ENCODE measurements at places on chromosomes 6 and 20. TPM values are rescaled to one million over a fixed set of nuclear protein-coding genes. Genes with fewer than 3 reads are reported as not detected.

- no peak for ATAC-seq
Observed at GRCh38 chr20:3551681-3552434, 81.0 kb downstream of the ATRN start.

DNA sequence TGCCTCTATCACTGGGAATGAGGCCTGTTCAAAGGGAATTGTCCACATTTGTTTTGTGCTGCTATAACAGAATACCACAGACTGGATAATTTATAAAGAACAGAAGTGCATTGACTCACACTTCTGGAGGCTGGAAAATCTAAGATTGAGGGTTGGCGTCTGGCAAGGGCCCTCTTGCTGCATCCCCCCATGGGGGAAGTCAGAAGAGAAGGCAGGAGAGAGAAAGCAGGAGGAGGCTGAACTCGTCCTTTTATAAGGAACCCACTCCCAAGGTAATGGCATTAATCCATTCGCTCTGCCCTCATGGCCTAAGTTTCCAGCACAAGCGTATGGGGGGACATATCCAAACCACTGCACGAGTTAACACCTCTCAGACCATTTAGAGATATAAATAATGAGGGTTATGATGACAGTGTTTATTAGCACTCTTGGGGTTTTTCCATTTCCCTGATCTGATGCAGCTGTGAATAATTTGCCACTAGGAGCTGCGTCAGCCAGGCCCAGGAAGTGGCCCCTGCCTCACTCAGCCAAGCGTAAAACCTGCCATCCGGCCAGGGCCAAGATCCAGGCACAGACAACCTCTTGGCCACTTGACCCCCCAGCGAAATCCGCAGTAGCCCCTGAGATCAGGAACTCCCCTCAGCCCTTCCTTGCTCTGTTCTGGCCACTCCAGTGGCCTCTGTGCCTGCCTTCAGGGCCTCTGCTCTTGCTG, 14.2 kb upstream of the SLCO4A1 start:
- ATAC-seq, result no peak

- peak; percentile 78 for ATAC-seq
Observed at GRCh38 chr6:40626886-40627285, 39.7 kb upstream of the LRFN2 start.

DNA sequence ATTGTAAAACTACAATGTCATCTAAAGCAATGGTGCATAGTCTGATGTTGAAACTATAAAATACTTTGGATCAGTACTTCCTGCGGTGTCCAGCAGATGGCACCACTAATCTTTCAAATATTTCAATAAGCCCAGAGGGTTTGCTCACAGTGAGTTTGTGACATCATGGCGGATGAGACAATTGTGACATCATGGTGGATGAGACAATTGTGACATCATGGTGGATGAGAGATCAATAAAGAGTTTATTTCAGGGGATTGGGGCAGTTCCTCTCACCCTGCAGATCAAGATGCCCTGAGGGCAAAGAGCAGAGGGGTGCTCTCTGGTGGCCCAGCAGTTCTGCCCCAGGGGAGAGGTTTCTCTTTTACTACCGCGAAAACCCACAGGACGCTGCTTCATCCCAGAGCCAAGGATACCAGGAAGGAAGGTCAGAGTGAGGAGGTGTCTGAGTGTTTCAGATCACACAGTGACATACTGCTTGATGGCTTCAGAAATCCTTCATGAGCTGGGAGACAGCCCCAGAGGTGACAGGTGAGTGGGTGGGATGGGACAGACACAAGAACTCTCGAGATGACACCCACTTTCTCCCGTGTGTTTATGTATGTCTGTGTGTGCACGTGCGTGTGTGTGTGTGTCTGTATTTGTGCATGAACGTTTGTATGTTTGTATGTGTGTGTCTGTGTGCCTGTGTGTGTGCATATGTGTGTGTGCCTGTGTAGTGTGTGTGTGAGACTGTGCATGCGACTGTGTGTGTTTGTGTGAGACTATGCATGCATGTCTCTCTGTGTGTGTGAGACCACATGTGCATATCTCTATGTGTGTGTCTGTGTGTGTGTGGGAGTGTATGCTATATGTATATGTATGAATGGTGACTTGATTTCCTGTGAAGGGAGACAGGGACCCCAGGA, 7.3 kb upstream of the ULBP2 start:
- ATAC-seq, result peak; percentile 77

GRCh38 chr20:17407550-17407949, 123.6 kb downstream of the BFSP1 start:
- no peak for ATAC-seq

DNA sequence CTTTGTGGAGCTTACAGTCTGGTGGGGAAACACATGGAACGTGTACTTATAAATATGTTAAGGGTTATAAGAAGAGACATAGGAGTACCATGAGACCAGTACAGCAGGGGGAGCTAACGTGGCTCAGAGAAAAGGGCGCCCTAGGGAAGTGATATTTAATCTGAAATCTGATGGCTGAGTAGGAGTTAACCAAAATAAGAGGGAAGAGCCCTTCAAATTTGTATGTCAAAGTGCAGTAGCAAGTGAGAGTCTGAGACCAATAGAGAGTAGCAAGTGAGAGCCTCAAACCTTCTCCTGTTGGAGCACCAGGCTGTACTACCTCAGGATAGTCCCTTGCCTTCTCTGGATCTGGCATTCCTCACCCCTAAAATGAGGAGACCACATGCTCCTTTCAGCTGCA, 6.1 kb upstream of the PKIG start:
- peak; percentile 46 for ATAC-seq

Gene SEL1L2
- not detected for total RNA-seq

Gene NMBR
- total RNA-seq, result not detected

Gene ZKSCAN8
- 6.6 TPM for total RNA-seq
